ENCODE measurements at places on chromosomes 7 and 10.

DNA sequence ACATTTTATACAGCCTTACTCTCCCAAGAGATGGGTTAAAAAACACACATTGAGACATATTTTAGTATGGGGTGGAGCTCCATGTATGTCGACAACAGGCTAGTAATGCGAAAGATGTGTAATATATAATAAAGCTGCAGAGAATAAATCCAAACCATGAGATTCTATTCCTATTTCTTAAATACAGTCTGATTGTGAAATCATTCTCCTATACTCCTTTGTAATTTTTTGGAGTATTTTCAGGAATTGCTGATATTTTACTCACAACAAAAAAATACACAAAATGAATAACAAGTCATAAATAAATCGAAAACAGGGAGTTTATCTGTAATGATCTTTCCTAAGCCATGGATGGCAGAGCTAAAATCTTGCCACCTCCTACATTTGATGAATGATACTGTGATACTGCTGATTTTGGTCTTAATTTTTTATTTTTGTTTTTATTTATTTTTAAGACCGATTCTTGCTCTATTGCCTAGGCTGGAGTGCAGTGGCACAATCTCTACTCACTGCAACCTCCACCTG is 173.5 kb upstream of the KLF6 start:
- DNase-seq = no peak

DNA sequence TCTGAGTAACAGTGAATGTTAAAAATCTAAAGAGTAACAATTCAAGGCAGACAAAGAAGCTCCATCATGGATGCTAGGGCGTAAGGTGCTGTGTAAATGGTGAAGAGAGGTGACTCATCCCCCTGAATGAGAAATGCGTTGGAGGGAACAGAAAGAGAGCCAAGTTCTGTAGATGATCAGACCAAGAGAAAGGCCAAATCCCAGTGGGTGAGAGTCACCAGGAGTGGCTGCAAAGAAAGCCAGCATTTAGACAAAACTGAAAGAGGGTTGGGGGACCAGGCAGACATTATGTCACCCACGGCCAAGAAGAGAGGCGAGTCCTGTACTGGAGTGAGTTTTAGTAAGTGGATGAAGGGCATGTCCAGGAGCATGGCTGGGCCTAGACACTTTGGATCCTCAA is 153.1 kb downstream of the TRIL start:
- DNase-seq = no peak

GRCh38 chr10:116779076-116779687 is 36.8 kb upstream of the HSPA12A start:
- DNase-seq = no peak

DNA sequence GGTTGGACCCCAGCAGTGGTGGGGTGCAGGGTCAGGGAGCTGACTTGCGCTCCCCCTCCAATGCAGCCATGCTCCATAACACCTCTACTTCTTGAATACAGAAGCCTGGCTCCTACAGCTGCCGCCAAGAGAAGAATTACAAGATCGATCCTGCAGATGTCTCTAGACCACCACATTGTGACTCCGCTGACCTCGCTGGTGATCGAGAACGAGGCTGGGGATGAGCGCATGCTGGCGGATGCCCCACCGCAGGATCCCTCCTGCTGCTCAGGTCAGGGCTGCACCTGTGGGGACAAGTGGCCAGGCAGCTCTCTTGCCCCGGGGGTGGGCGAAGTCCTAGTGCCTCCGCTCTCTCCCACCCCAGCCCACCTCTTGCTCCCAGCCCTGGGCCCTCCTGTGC is 31.7 kb downstream of the ITIH2 start:
- no peak for DNase-seq

DNA sequence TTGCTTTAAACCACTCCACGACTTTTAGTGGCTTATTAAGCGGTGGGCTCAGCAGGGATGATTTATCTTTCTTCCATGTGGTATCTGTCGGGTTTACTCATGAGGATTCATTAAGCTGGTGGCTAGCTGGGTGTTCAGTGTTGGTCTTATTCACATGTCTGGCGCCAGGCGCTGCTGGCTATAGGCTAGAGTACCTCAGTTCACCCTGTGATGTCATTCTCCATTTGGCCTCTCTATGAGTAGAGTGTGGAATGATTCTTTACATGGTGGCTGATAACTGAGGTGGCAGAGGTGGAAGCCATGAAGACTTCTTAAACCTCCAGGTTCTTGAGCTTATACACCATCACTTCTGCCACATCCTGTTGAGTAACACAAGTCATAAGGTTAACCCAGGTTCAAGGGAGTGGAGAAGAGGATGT is 115.4 kb downstream of the MLLT10 start:
- no peak for DNase-seq

DNA sequence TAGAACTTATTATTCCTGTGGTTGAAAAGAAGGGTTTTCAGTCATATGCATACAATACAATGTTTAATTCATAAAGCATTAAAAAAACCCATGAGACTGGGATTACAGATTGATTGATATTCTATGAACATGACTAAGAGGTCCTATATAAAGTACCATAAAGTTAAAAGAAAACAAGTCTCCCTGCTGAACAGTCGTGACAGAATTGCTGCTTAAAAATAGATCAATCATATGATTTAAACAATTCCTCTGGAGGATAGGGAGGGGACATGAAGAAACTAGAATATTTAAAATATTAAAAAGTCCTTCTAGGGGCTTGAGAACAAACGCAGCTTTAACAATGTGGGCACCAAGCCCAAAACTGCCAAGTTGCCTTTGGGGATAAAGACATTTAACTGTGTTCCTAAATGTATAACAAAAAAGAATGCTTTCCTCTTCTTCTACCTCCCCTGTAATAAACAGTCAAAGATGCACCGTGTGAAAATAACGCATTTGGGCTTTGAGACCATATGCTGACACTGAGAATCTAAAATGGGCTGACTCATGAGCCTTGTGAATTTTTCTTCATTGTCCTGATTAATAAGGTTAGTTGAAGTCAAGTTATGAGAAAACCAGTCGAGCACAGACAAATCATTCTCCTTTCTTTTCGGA is 25.8 kb downstream of the TWIST1 start:
- no peak for DNase-seq

DNA sequence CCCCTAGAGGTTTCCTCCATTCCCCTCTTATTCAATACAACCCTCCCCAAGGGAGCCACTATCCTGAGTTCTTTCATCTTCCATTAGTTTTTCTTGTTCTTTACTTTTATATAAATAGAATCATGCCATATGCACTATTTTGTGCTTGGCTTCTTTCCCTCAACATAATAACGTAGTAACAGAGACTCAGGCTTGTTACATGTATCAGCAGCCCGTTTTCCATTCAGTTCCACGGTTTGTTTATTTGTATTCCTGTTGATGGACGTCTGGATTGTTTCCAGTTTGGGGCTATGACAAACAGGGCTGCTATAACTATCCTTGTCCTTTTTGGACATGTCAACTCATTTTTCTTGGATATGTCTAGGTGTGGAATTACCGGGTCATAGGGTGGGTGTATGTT is 264.4 kb upstream of the MKI67 start:
- no peak for DNase-seq

DNA sequence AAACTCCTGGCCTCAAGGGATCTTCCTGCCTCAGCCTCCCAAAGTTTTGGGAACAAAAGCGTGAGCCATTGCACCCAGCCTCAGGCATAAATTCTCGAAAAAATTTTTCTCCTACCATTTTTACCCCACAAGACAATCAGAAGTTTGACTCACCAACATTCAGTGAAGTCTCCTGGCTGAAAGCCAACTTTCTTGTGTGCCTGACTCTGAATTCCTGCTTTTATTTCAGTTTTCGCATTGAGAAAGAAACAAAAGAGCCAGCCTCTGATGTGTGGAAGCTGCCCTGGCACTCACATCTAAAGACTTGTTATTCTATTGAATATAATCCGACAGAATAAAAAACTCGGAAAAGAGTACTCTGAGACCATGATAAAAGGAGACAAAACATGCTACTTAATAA is 402.9 kb downstream of the MAGI2 start:
- no peak for DNase-seq

DNA sequence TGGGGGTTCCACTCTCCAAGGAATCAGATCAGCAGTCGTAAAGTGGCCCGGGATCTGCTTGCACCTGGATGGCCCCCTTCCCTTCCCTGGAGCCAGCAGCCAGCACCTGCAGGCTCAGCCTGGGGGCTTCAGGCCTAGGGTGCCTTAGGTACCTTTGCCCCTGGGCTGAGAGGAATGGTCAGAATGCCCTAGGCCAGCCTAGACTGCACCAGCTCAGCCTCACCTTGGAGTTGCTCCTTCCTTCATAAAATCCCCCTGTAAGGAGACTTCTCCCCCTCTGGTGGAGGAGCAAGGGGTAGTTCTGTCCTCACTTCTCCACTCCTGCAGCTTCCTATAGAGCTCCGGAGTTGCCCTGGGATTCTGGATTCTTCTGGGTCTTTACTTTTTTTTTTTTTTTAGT is 32.4 kb upstream of the LBX1 start:
- DNase-seq = no peak

DNA sequence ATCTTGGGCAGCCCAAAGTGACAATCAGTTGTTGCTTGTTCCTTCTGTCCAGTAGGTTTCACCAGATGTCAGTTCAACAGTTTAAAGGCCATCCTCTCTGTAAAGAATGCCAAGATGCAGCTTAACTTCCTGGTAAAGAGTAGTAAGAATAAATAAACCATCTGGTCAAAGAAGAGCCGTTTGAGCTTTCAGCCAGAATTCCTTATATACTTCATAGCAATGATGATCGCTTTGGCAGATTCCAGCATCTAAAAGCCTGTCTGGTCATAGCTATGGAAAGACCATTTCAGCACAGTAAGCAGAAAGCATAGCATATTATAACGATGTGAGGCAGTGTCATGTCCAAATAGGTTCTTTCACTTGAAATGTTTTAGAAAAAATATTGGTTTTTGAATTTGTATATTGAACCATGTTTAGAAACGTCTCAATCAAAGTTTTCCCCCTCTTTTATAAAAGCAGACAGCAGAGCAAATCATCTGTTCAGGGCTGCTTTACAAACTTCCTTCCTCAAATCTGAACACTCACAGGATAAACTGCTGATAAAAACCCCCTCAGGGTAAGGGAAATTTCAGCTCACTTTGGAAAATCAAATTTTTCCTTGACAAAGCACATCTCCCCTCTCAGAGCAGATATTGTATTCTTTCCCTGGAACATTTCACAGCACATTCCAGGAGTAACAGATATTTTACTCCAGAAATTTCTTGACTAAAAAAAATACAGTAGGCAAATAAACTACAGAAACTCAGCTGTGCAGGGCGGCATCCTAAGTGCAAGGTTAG is 184.1 kb downstream of the NOC3L start:
- DNase-seq = no peak

DNA sequence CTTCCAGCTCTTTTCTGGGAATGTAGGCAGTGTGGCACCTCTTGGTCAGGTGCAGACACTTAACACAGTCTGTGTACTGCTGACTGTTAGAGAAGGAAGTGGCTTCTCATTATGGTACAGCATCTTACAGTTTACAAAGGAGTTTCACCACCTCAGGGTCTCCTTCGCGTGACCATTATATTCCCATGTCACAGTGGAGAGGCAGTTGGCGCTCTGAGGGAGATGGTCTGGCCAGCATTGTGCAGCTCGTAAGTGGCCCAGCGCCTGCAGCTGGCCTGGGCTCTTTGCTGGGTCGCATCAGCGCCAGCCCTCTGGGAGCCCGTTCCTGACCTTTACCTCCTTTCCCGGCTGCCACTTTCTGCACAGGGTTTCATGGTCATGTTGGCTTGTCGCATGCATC is 15.4 kb downstream of the TSPAN15 start:
- DNase-seq = no peak

- no peak for DNase-seq
These were observed 274.6 kb downstream of the ARL4A start for GRCh38 chr7:12961910-12962480.
